ENCODE measurements at places on chromosomes 16 and 17.

DNA sequence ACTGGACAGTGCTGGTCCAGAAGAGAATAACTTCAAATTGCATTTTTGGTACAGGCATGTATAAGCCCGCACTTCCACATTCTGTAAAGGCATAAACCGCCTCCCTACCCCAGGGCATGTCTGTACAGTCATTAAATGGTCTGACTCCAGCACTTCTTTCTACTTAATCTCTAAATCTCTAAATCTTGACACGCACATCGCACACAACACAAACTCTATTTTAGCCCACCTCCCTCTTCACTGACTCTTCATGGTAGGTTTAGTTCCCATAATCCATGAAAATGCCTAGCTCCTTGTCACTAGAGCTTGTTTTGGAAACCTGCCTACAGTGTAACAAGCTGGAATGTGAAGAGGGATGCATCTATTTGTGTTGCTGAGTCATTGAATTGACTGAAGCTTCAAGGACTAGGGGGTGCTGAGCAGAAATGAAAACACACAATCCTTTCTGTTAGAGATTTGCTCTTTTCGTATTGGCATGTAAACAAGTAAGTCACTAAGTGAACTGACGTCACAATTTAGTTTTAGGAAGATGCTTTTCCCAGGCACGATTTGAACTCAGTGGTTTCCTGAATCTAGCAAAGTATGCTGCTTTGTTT, 1.6 kb upstream of the DUSP14 start:
- no peak for DNase-seq

DNA sequence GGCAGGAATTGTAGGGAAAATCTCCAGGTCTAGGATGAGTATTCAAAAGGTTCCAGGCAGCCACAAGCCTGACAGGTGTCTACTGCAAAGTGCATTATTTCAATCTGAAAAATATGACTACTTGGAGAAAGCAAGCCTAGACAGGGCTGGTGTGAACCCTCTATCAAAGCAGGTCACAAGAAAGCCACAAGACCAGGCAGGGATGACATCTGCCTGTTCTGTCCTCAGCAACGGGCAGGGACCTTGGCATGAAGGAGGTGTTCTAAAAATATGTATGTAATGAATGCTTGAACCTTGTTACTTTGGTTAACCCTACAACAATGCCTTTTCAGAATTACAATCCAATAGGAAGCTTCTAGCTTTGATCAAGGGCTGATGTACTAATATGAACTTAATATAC, 1.2 kb upstream of the COX6A2 start:
- no peak for DNase-seq

DNA sequence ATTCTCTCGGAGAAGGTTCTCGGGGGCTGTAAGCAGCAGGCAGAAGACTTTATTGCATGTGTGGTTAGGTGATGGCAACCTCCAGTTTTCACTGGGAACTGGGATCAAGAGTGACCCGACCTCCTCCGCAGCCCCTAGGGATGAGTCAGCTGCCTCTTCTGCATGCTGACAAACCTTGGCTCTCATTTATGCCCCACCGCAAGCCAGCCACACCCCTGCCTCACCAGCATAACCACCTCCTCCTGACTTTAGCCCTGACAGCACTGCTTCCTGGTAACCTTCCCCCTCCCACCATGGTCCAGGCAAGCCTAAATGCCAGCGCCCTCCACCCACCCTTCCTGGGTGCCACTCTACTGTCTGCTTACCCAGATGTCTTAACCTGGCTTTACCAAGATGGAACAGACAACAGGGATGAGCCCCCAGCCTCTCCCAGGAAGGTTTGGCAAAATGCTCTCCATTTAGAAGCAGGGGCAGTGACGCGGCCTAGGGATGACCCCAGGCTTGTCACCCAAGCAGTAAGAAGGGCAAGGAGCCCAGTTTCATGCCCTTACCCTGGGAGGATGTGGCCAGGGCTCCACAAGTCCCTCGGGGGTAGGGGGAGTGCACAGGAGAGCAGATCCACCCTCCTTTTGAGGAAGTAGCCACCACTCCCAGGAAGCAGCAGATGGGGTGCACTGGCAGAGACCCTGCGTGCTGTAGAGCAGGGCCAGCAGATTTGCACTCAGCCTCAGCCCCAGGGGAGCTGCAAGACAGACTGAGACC, 73.5 kb downstream of the GOSR1 start:
- no peak for DNase-seq

GRCh38 chr17:79901131-79901530, 61.9 kb upstream of the CBX4 start:
- no peak for DNase-seq

DNA sequence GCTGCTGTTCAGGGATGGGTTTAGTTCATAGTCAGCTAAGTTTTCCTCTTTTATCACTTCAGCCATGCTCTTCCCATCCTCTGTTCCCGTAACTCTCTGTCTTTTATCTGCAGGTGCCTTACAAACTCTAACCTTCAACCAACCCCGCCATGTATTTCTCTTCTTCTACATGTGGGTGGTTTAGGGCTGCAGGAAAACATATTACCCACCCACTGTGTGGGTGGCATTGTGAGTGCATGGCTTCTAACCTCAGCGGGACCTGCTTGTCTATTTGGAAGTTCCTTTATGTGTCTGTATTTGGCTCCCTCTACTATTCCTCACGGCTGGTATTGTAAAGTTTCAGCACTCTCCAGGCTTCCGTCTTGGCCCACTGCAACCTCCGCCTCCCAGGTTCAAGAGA, 39.0 kb upstream of the TANC2 start:
- no peak for DNase-seq

- no peak for DNase-seq
Observed at GRCh38 chr16:49740256-49740655, 115.7 kb downstream of the ZNF423 start.

- no peak for DNase-seq
Observed at GRCh38 chr17:4582691-4583090, 1.6 kb upstream of the SMTNL2 start.

- no peak for DNase-seq
Observed at GRCh38 chr17:81551458-81552243, 502 bp downstream of the FAAP100 start.

- no peak for DNase-seq
Observed at GRCh38 chr16:25060920-25061319, 45.8 kb upstream of the ARHGAP17 start.

DNA sequence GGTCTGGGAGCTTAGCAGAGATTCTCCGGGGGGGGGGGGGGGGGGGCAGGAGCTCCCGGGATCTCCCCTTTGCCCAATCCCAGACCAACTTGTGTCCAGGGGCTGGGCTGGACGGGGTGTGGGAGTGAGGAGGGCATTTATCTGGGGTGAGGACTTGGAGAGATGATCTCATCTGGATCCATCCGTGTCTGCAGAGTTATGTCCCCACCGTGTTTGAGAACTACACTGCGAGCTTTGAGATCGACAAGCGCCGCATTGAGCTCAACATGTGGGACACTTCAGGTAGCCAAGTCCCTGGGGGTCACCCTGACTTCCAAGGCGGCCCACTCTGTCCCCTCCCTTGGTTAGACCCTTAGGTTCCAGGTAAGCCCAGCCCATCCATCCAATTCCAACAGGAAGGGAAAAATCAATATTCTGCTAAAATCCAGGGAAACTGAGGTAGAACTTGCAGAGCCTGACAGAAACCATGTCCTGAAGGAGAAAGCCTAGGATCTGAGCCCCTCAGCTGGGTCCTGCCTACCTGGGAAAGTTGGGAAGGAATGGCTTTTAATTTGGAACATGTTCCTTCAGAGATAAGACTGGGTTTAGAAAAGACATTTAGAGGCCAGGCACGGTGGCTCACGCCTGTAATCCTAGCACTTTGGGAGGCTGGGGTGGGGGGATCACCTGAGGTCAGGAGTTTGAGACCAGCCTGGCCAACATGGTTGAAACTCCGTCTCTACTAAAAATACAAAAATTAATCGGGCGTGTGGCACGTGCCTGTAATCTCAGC, 921 bp downstream of the RND2 start:
- no peak for DNase-seq

- no peak for DNase-seq
Observed at GRCh38 chr16:77328274-77328673, 106.6 kb downstream of the ADAMTS18 start.

DNA sequence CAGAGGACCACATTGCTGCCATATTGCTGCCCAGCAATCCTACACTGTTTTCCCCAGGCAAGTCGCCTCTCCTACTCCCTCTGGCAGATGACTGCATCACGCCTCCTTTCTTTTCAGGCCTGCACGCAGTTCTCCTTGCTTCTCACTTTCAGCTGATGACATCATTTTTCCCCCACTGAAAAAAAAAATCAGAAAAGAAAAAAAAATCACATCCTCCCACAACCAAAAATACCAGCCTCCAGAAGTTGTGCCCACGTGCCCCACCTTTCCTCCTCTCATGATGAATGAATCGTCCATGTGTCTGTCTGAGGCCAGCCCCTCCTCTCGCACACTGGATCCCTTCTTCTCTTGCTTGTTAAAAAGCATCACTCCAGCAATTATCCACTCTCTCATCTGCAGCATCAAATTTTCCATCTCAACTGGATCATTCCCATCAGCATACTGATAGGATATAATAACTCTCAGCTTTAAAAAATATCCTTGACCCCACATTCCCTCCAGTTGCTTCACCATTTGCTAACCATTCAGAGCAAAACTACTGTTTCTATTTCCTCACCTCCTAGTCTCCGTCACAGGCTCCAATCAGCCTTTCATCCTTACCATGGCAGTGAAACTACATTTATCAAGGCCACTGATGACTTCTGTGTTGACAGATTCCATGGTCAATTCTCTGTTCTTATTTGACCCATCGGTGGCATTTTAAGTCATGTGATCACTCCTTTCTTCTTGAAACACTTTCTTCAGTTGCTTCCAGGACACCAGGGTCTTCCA, 30.1 kb upstream of the DYNLL2 start:
- DNase-seq, result no peak

GRCh38 chr16:69319381-69319780, 8.2 kb downstream of the VPS4A start:
- DNase-seq, result no peak

DNA sequence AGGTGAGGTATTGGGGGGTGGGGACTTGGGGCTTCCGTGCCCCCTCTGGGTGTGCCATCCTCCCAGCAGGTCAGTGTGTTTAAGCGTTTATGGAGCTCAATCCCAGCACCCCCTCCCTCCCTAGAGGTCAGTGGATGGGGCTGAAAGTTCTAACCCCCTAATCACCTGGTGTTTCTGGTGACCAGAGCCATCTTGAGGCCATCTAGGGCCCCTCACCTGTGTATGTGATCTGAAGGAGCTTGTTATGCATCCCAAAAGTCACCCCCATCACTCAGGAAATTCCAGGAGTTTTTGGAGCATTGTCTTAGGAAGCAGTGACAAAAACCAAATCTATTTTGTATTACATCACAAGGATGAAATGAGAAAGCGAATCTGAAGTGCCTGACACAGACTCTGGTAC, 67.8 kb upstream of the NOL11 start:
- DNase-seq, result no peak

DNA sequence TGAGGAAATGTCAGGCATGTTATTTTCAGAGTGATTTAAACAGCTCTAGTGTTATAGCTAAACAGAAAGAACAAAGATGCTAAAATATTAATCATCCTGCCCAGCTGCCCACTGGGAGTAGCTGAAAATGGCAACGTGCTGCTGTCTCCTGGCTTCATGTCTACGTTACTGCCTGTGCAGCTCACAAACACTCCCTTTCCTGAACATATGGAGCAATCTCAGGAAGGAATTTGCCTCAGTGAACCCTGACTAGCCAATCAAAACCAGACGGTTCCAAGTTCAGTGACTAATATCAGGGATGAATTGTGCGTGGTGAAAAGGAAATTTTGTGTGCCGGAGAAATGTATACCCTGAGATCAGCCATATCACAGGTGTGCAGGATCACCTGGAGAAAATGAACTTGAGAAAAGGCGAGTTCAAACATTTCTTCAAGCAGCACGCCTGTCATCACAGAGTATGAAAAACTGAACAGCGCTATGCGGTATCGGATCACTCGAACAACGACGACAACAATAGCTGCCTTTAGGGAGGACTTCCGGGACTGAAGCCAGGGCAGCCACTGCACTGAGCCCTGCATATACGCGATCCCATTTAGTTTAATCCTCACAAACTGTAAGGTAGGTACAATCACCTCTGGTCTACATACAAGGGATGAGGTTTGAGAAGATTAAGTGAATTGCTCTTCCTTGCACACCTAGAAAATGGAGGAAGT, 110.3 kb downstream of the STX8 start:
- no peak for DNase-seq

DNA sequence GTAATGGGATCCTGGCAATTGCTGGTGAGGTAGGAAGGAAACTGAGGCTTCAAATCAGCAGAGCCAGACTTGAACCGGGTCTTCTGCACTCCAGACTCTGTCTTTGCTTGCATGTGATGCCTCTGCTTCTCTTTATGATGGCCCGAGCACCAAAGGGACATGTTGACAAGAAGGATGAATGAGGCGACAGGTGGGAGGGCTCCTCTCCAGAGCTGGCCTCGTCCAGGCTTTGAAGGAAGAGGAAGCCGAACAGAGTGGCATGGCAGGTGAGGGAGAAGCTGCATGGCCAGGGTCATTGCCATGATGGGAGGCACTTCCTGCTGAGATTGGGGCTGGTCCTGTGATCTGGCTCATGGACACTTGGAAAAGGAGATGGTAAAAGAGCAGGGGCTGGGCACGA, 40.8 kb downstream of the AKAP1 start:
- DNase-seq, result no peak

DNA sequence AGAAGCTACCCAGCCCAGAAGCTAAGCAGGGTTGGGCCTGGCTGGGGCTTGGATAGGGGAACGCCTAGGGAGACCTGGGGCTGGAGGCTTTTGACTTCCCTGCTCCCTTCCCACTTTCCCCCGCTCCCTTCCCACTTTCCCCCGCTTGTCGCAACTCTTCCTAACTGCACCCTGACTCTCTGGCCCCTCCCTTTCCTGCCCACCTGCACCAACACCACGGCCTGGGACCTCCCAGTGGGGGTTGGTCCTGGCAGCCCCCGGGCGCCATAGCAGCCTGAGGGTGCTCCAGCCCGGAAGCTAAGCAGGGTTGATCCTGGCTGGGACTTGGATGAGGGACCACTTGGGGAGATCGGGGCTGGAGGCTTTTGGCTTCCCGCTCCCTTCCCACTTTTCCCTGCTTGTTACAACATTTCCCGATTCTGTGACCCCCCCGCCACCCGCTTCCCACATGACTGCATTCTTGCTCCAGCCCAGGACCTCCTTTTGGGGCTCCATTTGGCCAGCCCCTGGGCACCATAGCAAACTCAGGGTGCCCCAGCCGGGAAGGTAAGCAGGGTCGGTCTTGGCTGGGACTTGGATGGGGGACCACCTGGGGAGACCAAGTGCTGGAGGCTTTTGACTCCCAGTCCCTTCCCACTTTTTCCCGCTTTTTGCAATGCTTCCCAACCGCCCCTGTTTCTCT, 2287.0 kb downstream of the TP53TG3F start:
- DNase-seq, result no peak
